ELR (cell line): ENCODE measurements at places on chromosomes 3 and 15.

- DNase-seq: no peak
Observed at GRCh38 chr15:82572311-82572710, 32.1 kb upstream of the RPS17 start.

GRCh38 chr3:196336319-196337145, 1.7 kb downstream of the TM4SF19 start:
- no peak for DNase-seq

DNA sequence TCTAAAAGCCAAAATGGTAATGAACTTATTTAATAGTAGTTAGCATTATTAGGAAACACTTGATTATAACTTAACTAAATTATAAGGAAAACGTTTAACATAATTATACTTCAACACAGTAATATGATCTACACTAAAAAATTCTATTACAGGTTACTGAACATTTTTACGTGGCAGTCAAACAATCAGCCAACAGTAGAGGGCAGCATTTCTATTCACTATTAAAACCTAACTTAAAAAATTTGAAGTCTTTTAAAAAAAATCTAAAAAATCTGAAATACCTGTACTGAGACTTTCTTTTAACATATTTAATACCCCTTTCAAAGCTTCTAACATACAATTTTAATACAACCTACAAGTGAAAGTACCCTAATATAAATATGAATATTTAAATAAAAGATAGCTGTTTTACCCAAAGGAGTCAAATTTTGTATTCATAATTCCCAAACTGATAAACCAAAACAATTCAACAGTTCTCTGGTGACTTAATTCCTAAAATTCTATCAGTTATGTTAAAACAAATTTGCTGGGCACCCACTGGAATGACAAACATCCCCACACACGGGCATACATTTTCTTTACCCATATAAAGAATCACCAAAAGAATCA, 41.5 kb downstream of the DLG1 start:
- peak; percentile 70 for DNase-seq

- no peak for DNase-seq
Observed at GRCh38 chr3:59567661-59568060, 517.8 kb upstream of the CFAP20DC start.

GRCh38 chr15:45084163-45084562, 29.8 kb downstream of the DUOX2 start:
- DNase-seq: no peak

DNA sequence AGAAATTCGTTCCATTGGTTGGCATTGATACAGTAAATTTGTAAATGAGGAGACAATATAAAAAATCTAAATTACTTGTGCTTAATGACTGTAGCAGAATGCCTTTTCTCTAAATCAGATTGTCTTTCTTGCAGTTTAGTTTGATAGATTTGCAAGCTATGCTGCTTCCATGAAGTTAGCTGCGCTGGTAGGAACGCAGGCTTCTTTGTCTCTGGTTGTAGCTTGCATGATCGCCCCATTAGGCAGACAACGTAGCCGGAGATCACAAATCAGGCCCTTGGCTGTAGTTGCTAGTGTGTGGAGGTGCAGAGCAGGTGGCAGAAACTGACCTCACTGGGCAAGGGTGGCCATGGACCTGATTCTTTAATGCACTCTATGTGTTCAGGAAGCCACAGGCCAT, 6.1 kb downstream of the ZIC1 start:
- no peak for DNase-seq
